Spleen (tissue), 13 donors: ENCODE measurements at places on chromosomes 3 and 15. TPM values are rescaled to one million over a fixed set of nuclear protein-coding genes. Genes with fewer than 3 reads are reported as not detected.
A peak's percentile ranks its signal among the peaks of the same experiment; 100 is the strongest.

Gene UCN2
- polyA plus RNA-seq: 0.61 TPM

Gene SIDT1
- 12.4 TPM for polyA plus RNA-seq

DNA sequence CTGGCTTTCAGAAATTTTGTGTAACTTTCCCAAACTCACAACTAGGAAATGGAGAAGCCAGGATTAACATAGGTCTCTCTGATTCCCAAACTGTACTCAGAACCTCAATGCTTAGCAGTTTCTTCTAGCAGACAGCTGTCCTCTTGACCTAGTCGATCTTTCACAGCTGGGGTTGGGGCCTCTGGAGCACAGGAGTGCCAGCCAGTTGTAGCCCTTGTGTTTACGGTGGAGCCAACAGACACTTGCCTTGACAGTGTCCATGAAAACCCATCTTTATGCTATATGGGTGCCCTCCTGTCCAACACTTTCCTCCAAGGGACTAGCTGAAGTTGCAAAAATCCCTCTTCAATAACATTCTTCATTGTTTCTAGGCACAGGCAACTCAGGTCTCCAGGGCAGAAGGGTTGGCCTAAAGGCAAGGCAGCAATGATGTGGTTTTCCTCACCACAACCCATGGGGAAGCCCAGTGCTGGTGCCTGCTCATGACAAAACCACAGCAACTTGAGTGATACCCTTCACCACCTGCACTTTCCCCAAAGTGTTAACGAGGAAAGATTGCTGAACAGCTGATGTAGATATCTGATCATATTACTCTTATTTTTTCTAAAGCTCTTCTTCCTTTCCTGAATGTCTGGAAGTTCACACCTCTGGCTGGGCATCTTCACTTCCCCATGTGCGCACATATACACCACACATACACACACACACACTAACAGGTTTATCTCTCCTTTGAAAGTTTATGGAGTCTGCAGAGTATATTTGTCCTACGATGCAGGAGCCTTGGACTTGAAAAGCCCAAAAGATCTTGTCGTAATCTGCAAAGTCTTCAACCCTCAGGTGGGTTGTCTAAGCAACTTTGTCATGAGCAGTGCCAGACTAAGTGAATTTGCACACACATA lies 11.0 kb upstream of the KNG1 start:
- H3K27ac ChIP-seq: no peak overlapping the region
- H3K4me3 ChIP-seq: no peak overlapping the region
- no peaks in the 10 kb centered on the region for H3K27me3 ChIP-seq
- DNase-seq: no peak

Gene ROBO1
- polyA plus RNA-seq: 3.4 TPM

DNA sequence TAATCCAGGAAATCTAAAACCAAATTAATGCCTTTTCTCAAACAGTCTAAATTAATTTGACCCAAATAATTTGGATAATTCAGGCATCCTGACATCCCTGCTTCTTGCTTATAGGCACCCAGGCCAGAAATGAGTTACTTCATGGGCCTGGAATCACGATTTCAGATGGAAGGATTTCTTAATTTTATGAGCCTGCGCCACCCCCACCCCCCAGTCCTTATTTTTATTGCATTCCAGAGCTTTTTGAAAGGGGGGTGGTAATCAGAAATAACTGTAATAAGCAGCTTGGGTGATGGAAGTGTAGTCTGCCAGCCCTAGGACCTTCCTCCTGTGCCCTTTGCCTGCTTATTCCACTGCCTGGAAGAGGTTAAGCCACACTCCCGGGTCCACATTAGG lies 1.3 kb downstream of the AP2M1 start:
- H3K4me3 ChIP-seq: peak overlapping the region; percentile 94
- H3K27me3 ChIP-seq: no peaks in the 10 kb centered on the region
- no peak for DNase-seq
- H3K27ac ChIP-seq: peak overlapping the region; percentile 97
- H3K4me1 ChIP-seq: peaks cover 34% of the 10 kb centered on the region

- H3K4me3 ChIP-seq: peak overlapping the region; percentile 77
- no peaks in the 10 kb centered on the region for H3K36me3 ChIP-seq
- peak overlapping the region; percentile 99 for H3K27ac ChIP-seq
- peaks cover 79% of the 10 kb centered on the region for H3K4me1 ChIP-seq
- no peaks in the 10 kb centered on the region for H3K27me3 ChIP-seq
Observed at GRCh38 chr3:9397906-9398699, 688 bp downstream of the SETD5 start.

Gene MYRIP
- polyA plus RNA-seq: 1.8 TPM

Gene DZIP1L
- 0.85 TPM for polyA plus RNA-seq

- peaks cover 3% of the 10 kb centered on the region for H3K4me1 ChIP-seq
- H3K27ac ChIP-seq: no peak overlapping the region
- peak; percentile 3 for DNase-seq
Observed at GRCh38 chr15:45442507-45443135, 64.3 kb upstream of the GATM start.

Gene FILIP1L
- 15.2 TPM for polyA plus RNA-seq

DNA sequence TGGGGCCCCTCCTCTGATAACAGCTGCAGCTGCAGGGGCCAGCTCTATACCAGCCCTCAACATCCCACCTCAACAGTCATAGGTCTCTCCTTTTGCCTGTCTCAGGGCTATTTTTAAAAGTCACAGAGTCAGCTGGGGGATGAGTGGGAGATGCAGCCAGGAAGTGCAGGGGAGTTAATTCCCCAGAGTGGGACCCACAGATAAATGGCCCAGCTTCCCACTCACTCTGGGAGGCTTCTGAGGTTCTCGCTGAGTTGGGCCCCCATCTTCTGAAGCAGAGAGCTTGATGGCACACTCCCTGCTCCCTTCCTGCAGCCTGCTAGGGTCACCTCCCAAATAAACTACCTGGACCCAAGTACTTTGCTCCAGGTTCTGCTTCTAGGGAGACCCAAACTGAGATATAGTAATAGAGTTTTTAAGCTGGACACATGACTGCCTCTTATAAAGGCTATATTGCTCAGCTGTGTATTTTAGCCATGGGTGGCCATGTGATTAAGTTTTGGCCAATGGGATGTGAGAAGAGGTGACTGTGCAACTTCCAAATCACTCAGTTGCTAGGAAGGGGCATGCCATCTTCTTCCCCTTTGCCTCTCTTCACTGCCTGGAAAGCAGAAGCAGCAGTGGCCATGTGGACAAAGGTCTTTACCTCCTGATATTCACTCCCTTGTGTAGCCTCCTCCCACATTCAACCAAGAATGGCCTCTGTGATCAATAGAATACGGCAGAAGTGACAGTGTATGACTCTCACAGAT lies 15.5 kb upstream of the VIPR1 start:
- no peak for DNase-seq
- H3K4me3 ChIP-seq: no peak overlapping the region
- peaks cover 3% of the 10 kb centered on the region for H3K4me1 ChIP-seq
- H3K36me3 ChIP-seq: no peaks in the 10 kb centered on the region

Gene CIB2
- polyA plus RNA-seq: 3.1 TPM

GRCh38 chr3:122146466-122146865 lies 37.0 kb upstream of the CASR start:
- no peaks in the 10 kb centered on the region for H3K27me3 ChIP-seq
- no peak overlapping the region for H3K27ac ChIP-seq
- H3K4me3 ChIP-seq: no peak overlapping the region
- H3K4me1 ChIP-seq: no peaks in the 10 kb centered on the region
- H3K36me3 ChIP-seq: no peaks in the 10 kb centered on the region

DNA sequence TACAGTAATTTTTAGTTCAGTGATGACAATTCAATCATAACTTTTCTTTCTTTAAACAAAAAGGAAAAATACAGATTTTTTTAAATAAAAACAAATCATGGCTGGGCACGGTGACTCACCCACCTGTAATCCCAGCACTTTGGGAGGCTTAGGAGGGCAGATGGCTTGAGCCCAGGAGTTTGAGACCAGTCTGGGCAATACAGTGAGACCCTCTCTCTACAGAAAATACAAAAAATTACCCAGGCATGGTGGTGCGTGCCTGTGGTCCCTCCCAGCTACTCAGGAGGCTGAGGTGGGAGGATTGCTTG lies 25.6 kb upstream of the ATG7 start:
- H3K27ac ChIP-seq: no peak overlapping the region
- no peaks in the 10 kb centered on the region for H3K27me3 ChIP-seq
- no peak overlapping the region for H3K4me3 ChIP-seq
- no peak for DNase-seq

DNA sequence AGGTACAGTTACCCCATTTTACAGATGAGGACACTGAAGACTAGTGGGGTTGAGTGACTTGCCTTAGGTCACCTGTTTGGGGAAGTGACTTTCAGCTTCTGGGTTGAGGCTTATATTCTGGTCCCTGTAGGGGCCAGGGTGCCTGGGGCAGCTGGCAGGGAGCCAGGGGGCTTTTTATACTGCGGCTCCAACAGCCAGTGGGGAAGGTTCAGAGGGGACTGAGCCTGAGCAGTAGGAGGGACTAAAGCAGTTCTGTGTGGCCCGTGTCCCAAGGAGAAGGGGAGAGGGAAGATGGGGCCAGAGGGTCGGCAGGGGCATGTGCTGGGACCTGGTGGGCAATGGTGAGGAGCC lies 37.7 kb downstream of the SLC6A6 start:
- H3K4me3 ChIP-seq: peak overlapping the region; percentile 36
- H3K4me1 ChIP-seq: peaks cover 60% of the 10 kb centered on the region
- H3K36me3 ChIP-seq: peaks cover 35% of the 10 kb centered on the region
- no peak for DNase-seq
- H3K27me3 ChIP-seq: no peaks in the 10 kb centered on the region

GRCh38 chr3:62732183-62732904 lies 142.9 kb downstream of the CADPS start:
- no peak for DNase-seq
- no peak overlapping the region for H3K4me3 ChIP-seq
- no peak overlapping the region for H3K27ac ChIP-seq

Gene ZNF80
- not detected for polyA plus RNA-seq
